D341Med (cell line): ENCODE measurements at places on chromosomes 2 and 18.

DNA sequence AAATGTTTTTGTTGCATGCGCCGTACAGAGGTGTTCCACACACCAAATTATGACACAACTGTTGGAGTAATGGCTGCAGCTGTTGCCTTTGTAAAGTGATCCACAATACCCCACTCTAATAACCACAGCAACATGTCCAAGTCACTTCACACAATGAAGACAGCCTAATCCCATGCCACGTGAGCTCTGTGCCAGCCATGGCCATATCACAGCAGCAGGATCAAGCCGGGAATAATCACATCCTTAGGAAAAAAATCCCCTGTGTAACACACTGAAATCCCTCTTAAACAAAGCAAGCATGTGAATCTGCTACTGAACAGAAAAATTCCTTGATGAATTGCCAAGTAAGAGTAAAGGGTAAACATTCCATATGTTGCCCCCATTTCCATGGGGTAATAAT, 179.5 kb upstream of the PARD3B start:
- DNase-seq, result peak; percentile 75

DNA sequence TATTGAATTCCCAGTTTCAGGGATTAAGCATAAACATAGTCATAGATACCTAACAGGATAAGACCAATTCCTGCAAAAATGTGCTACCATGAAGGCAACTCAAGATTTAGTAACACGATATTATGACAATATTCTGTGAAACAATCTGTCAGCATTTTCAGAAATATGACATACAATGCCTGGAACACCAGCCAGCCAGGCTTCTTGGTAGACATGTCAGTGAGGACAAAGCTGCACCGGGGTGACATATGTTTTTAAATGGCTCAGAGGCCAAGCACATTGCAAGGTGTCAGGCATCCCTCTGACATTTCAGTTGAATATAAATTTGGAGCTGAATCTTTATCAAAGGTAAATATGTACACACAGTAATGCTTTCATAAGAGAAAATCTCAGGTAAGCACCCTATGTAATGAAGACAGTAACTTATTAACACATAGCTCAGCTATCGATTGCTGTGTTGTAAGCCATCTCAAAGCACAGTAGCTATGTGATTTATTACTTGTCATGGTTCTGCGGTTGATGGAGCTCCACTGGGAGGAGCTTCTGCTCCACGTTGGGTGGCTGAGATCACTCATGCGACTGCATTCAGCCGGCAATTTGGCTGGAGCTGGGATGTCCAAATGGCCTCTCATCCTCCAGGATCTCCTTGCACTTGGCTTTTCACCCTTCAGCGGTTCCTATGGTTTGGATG, 31.9 kb upstream of the EML6 start:
- DNase-seq, result no peak

DNA sequence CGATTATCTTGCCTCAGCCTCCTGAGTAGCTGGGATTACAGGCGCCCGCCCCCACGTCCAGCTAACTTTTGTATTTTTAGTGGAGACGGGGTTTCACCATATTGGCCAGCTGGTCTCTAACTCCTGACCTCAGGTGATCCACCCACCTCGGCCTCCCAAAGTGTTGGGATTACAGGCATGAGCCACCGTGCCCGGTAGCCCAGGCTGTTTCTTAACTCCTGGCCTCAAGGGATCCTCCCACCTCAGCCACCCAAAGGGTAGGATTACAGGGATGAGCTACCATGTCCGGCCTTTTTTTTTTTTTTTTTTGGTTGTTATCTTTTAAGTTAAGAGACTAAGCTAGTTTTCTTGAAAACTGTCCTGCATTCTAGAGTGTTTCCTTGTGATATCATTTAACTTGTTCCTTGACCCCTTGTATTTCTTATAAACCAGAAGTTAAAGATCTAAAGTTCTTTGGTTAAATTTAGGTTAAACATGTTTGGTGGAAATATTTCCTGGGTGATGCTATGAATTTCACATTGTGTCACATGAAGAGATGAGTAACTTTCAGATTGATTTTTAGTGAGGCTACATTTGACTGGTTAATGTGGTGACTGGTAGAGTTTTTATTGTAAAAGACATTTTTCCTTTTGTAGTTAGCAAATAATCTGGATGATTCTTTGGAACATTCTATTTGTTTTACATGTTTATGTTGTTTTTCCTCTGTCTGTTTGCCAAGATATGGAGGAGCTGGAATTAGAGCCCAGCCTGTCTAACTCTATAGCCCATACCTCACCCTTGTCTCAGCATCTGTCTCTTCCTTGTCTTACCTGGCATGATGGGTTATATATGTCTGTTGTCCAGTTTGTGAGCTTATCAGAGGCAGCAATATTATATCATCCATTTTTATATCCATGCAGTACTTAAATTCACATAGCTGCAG, 5.2 kb downstream of the NCAPH start:
- no peak for DNase-seq

- DNase-seq, result no peak
Observed at GRCh38 chr2:194621945-194622344, 1035.1 kb upstream of the SLC39A10 start.

DNA sequence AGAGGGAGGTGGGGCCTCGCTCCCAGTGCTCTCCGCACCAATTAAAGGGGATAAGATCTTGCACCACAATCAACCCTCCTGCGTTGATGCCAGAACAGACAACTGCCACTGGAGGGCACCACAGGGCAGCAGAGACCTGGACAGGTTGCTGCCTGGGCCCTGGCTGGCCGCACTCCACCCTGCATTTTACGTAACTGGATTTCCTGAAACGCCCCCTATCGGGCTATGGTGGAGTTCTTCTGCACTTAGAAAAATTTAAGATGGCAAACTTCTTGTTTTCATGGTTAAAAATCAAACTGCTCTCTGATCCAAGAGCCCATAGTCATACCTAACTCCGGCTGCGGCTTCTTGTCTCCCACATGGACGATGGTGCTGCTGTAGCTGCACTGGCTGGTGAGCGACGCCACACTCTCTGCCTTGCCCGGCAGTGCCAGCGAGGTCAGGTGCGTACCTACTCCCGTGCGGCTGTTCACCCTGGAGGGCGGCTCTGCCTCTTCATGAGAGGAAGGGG, 16.8 kb upstream of the HES6 start:
- DNase-seq, result peak; percentile 92

DNA sequence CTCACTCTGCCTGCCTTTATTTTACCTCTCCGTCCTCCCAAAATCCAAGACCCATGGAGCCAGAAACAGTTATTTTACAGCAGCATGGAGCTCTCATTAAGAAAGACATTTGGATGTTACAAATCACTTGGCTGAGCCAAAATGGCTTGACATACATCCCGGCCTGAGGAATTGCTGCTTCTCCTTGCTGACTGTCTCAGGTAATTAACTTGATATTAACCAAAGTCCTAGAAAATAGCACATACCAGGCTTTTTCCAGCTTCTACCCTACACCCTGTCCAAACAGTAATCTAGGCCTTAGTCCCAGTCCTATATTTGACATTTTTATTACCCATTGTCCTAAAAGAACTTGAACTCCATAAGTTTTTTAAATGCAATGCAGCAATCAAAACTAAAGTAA, 205.0 kb downstream of the TMX3 start:
- no peak for DNase-seq

DNA sequence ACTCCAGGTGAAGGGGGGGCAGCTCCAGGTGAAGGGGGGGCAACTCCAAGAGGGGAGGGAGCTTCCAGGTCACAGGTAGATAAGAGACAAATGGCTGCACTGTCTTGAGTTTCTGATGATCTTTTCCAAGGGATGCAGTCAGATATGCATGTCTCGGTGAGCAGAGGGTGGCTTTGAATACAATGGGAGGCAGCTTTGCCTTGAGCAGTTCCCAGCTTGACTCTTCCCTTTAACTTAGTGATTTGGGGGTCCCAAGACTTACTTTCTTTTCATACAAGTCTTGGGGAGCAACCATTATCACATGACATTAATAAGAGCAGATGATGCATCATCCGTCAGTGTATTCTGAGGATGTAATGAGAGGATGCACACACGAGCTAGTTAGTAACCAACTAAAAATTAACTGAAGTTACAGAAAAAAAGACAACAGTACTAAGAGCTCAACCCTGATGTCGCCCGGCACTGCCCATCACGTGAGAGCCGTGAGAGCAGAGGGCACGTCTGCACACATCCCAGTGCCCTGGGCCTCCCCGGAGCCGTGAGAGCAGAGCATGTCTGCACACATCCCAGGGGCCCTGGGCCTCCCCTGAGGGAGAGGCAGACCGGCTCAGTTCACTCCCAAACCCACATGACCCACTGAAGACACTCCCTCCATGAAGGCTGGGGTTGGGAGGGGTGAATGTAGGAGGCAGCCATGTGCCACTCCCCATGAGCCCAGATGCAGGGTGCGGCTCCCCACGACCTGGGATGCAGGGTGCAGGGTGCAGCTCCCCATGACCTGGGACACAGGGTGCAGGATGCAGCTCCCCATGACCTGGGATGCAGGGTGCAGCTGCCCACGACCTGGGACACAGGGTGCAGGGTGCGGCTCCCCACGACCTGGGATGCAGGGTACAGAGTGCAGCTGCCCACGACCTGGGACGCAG, 39.4 kb downstream of the PXDN start:
- no peak for DNase-seq

GRCh38 chr2:229408356-229408755, 137.3 kb upstream of the PID1 start:
- DNase-seq, result no peak

DNA sequence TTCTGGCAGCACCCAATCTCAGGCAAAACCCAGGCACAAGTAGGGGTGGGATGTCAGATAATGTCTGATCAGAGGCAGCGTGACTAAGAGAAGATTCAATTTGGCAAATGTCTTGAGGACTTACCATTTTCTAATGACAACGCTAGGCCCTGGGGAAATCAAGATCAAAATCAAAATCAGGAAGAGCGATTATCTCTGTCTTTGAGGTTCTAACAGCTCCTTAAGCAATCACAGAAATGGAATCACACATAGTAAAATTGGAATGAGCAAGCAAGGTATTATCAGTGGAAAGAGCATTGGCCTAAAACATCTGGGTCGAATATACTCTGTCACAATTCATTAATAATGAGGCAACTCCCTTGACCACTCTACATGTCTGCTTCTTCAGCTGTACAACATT, 8.6 kb upstream of the SERPINB2 start:
- no peak for DNase-seq

GRCh38 chr2:143158551-143159485, 29.6 kb downstream of the ARHGAP15 start:
- DNase-seq, result no peak

DNA sequence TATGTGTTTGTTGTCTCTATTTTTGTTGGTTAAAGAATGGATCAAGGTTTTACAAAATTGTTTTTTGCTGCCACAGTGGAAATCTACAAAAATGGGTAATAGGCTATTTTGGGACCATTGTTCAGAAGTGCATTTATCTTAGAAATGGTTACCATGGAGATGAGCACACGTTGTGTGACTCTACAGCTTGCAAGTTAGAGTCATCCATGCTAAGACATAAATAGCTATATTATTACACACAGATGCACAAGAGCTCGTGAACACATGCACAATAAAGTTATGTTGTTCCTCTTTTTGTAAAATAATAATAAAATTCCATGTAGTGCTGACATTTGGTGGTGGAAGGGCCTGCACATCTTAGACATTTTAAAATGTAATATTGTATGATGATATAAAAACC, 15.5 kb upstream of the DUSP19 start:
- no peak for DNase-seq

GRCh38 chr2:197297266-197297665, 13.3 kb downstream of the ANKRD44 start:
- DNase-seq, result no peak

DNA sequence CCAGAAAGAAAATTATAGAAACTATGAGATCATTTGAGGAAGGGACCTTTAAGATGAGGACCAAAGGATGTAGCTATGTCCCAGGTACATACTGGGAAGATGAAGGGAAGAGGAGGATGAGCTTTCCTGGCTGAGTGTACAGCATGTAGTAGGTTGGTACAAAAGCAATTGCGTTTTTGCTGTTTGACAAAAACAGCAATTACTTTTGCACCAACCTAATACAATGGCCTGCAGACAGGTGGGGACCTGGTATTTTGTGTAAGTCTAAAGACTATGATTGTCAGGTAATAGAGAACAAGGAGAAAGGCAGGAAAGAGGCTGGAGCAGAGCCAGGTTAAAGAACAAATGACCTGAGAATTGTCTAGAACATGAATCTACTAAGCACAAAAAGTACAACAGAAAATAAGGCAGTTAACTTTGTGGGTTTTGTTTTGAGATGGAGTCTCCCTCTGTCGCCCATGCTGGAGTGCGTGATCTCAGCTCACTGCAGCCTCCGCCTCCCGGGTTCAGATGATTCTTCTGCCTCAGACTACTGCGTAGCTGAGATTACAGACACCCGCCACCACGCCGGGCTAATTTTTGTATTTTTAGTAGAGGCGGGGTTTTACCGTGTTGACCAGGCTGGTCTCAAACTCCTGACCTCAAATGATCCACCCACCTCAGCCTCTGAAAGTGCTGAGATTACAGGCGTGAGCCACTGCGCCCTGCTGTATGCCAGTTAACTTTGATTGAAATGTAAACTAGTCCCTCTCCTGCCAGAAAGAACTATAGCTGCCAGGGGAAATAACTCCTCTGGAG, 3.2 kb upstream of the TGOLN2 start:
- DNase-seq, result no peak

- DNase-seq, result no peak
Observed at GRCh38 chr2:130826821-130827501, 9.8 kb upstream of the ARHGEF4 start.

GRCh38 chr2:231966886-231967285, 5.4 kb downstream of the DIS3L2 start:
- DNase-seq, result no peak

DNA sequence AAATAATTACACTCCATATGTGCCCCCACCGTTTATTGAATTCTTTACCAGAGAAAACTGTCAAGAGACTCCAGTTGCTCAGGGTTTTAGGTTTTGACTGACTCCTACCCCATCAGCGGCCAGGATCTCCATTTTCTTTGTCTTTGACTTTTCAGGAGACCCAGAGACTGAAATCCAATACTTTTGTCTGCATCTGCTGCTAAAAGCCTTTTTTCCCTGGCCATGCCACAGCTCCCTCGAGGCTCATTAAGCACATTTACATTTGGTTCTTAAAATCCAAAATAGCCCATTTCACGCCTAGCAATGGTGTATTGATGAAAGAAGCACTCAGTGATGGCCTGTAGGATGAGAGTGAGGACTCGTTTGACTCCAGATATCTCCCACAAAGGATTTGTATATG, 332.6 kb upstream of the ACVR2A start:
- no peak for DNase-seq

- DNase-seq, result no peak
Observed at GRCh38 chr2:232878855-232879617, 9.0 kb downstream of the SNORC start.
